ENCODE measurements at places on chromosomes 4 and X. TPM values are rescaled to one million over a fixed set of nuclear protein-coding genes. Genes with fewer than 3 reads are reported as not detected.

DNA sequence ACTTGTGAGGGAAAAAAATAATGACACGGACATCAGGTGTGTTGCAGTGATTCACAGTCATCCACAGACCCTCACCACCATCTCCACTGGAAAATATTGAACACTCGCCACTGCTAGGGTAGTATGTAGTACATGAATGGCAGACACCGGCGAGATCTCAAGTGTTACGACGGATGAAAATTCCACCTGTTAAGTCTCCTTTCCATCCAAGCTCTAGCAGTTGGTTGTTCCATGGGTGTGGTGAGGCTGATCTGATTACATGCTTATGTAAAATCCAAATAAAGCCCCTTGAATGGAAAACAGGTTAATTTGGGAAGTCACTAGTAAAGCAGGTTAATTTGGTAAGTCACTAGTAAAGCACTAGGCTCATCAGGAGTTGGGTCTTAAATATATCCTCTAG lies 1.1 kb upstream of the ARMCX4 start:
- H3K27ac ChIP-seq = no peak overlapping the region
- H3K36me3 ChIP-seq = no peaks in the 10 kb centered on the region
- DNase-seq = no peak
- no peaks in the 10 kb centered on the region for H3K4me1 ChIP-seq
- H3K4me3 ChIP-seq = no peak overlapping the region

GRCh38 chrX:110442635-110443034 lies 84.0 kb downstream of the RTL9 start:
- no peak for DNase-seq
- no peaks in the 10 kb centered on the region for H3K36me3 ChIP-seq
- H3K27ac ChIP-seq = no peak overlapping the region
- no peaks in the 10 kb centered on the region for H3K4me1 ChIP-seq

GRCh38 chrX:71184092-71184491 lies 38.9 kb upstream of the GJB1 start:
- no peaks in the 10 kb centered on the region for H3K27me3 ChIP-seq
- H3K4me3 ChIP-seq = no peak overlapping the region
- no peak for DNase-seq

DNA sequence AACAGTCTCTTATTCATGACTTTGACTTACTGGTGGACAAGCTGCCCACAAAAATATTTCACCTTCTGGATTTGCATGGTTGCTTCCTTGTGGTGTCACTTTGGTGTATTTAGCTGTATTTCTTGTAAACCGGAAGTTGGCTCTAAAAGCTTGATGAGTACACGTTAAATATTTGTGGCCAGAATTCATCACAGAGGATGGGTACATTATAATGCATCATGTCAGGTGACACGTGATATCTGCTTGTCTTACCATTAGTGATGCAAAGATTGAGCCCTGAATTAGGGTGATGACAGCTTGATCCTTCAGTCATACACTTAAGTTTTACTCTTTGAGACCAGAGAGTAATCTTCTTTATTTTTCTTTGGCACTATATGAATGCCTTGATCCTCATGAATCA lies 188.3 kb upstream of the RPS6KA3 start:
- no peaks in the 10 kb centered on the region for H3K4me1 ChIP-seq
- H3K4me3 ChIP-seq = no peak overlapping the region
- no peaks in the 10 kb centered on the region for H3K27me3 ChIP-seq
- no peaks in the 10 kb centered on the region for H3K36me3 ChIP-seq
- no peak for DNase-seq

DNA sequence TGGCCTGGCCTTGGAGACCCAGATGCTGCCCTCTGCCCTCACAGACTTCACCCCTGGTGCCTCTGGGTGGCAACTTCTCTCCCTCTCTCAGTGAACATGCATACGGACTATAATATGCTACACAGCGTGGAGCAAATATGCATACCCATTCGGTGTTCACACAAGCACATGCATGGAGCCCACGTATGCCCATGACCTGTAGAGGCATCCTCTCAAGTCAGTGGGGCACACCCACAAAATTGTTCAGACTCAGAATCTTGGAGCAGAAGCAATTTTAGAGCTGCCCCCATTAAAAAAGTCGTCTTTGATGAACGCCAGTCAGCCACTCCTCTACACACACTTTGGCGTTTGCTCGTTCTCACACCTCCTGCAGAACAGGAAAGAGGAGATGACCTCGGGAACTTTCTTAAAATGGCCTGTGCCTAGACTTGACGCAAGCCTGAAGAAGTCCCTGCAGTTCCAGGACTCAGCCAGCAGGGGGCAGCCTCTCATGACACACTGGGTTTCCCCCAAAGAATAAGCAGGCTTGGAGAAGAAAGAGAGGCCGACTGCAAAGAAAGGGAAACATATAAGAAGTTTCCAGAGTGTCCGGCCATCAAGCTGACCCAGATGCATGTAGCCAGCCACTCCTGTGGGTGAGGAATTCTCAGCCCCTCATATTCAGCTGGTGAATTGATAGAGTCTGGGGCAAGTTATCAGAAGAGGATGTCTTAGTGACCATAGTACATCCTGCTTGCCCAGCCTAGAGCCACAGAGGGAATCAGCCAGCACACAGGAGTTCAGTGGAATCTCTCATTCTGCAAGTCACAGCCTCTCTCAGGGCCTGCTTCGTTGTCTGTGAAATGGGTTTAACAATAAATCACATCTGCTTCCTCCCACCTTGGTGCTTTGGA lies 17.3 kb downstream of the APLN start:
- DNase-seq = peak; percentile 3
- no peak overlapping the region for H3K4me3 ChIP-seq
- H3K27me3 ChIP-seq = no peaks in the 10 kb centered on the region
- peaks cover 4% of the 10 kb centered on the region for H3K4me1 ChIP-seq

DNA sequence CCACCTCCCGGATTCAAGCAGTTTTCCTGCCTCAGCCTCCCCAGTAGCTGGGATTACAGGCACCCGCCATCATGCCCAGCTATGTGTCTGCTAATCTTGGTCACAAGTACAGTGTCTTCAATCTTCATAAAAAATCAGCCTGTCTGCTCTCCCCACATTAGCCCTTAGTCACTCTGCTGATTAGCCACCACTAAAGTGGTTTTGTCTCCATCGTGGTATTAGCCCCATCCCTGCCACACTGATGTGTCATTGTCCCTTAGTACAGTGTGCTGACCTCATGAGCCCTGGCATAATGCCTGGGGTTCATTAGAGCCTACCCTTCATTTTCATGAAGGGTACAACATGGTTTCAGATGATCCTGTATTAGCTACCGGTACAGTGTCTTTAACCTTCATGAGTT lies 49.9 kb downstream of the ZNF157 start:
- H3K4me1 ChIP-seq = no peaks in the 10 kb centered on the region
- no peaks in the 10 kb centered on the region for H3K36me3 ChIP-seq
- DNase-seq = no peak
- no peak overlapping the region for H3K4me3 ChIP-seq
- no peaks in the 10 kb centered on the region for H3K27me3 ChIP-seq
- H3K27ac ChIP-seq = no peak overlapping the region

- H3K27ac ChIP-seq = no peak overlapping the region
- H3K4me1 ChIP-seq = no peaks in the 10 kb centered on the region
- H3K4me3 ChIP-seq = no peak overlapping the region
- peaks cover 49% of the 10 kb centered on the region for H3K36me3 ChIP-seq
- DNase-seq = no peak
Observed at GRCh38 chrX:49250066-49250465, 14.4 kb downstream of the FOXP3 start.

- H3K4me1 ChIP-seq = peaks cover 13% of the 10 kb centered on the region
- H3K4me3 ChIP-seq = no peak overlapping the region
- H3K36me3 ChIP-seq = no peaks in the 10 kb centered on the region
- no peak overlapping the region for H3K27ac ChIP-seq
- DNase-seq = no peak
- H3K27me3 ChIP-seq = no peaks in the 10 kb centered on the region
Observed at GRCh38 chr4:39732728-39733127, 34.8 kb downstream of the UBE2K start.

- DNase-seq = no peak
- H3K4me1 ChIP-seq = no peaks in the 10 kb centered on the region
- H3K36me3 ChIP-seq = no peaks in the 10 kb centered on the region
- H3K27ac ChIP-seq = no peak overlapping the region
- no peaks in the 10 kb centered on the region for H3K27me3 ChIP-seq
Observed at GRCh38 chr4:125350470-125351135, 35.8 kb downstream of the FAT4 start.

DNA sequence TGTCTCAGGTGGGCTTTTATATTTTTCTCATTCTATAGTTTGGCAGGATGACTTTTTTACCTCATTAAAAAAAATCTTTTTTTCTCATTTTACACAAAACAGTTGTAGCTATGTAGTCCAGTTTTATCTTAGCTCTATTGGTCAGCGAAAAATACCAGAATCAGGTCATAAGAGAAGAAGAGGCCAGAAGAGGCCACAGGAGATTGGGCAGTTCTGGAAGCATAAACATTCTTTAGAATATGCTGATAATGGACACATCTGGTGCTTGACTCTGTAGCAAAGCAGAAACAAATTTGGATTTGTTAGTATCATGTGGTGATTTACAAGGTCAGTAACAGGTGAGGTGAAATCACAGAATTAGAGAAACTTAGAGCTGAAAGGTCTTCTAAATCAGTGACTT lies 66.6 kb upstream of the ARHGAP24 start:
- H3K4me1 ChIP-seq = no peaks in the 10 kb centered on the region
- H3K4me3 ChIP-seq = no peak overlapping the region
- no peak for DNase-seq
- no peaks in the 10 kb centered on the region for H3K27me3 ChIP-seq
- no peaks in the 10 kb centered on the region for H3K36me3 ChIP-seq

DNA sequence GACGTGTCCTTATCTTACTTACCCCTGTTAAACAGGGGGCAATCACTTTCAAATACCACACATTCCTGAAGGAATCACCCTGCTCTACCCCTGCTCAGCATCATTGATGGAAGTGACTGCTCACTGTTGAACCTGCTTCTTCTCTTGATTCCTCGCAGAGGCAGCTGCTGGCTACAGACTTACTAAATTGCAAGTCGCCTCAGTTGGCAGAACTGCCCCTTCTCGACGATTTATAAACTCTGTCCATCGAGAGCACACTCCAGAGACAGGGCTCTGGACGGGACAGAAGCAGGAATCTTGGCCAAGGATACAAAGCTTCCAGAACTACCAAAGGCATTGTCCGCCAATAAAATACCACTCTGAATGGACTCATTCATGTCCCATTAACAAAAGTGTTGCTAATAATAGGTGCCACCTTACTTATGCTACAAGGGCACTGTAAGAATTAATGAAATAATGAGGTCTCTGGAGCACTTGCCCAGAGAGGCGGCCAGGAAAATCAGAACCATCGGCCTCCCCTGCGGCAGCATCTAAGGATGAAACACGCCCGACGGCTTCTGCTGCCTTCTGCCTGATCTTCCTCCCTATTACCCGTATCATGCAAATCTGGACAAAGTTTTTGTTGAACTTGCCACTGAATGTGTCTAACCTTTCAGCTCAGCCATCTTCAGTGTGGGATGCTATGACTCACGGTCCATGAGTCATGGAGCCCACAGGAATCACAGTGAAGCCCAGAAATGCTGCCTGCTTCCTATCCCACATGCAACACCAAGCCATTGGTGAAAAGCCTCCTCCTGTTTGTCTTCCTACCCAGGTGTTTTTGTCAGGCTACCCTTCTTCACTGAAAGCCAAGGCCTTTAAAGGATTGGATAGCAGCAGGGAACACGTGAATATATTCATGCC lies 164.9 kb downstream of the MAML3 start:
- no peaks in the 10 kb centered on the region for H3K27me3 ChIP-seq
- no peaks in the 10 kb centered on the region for H3K36me3 ChIP-seq
- H3K4me1 ChIP-seq = peaks cover 43% of the 10 kb centered on the region
- DNase-seq = no peak

DNA sequence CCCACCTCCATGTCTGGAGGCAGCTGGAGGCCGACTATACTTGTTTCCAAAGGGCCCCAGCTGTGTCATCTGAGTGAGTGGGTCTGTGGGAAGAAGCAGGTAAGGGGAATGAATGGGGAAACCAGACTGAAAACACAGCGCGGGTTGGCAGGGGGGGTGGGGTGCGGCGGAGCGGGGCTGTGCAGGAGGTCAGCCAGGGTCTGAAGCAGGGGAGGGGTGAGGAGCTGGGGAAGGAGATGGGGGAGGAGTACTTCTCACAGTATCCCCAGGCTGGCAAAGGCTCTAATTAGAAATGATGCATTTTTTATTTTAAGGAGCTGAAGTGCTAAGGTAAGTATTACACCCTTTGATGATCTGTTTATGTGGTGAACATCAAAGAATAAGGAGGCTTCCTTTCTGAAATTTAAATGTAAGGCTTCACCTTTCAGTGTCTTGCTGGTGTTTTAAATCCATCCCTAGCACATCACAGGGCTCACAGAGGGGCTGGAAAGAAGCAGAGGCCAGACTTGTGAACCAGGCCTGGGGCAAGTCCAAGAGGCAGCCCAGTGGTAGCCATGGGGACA lies 37.5 kb downstream of the SMIM20 start:
- no peaks in the 10 kb centered on the region for H3K27me3 ChIP-seq
- H3K36me3 ChIP-seq = no peaks in the 10 kb centered on the region
- no peaks in the 10 kb centered on the region for H3K4me1 ChIP-seq
- no peak overlapping the region for H3K27ac ChIP-seq
- H3K4me3 ChIP-seq = no peak overlapping the region

DNA sequence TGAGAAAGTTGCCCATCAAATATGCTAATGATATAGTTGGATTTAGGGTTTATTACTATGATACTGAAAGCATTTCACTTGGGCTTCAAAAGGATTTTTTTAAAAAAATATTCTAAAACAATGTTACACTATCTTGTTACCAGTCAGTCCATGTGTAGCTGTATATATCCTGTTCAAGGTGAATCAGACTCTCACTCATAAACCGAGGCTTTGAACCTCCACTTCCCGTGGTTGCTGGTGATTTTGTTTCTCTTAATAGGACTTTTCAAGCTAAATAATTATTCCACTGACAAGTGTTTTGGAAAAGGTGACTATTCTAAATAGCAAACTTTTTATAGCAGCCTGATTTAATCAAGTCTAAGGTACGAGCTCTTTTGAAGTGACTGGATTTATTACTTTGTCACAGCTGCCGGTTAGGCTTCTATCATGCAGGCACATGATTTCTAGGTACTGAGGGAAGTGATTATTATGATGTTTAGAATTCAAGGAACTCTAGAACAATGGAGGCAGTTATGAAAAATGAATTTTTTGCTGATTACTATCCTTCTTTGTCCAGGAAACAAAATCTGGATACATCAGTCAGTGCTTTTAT lies 287.7 kb downstream of the KCTD8 start:
- no peak for DNase-seq
- H3K27ac ChIP-seq = no peak overlapping the region
- no peaks in the 10 kb centered on the region for H3K4me1 ChIP-seq
- no peaks in the 10 kb centered on the region for H3K36me3 ChIP-seq

DNA sequence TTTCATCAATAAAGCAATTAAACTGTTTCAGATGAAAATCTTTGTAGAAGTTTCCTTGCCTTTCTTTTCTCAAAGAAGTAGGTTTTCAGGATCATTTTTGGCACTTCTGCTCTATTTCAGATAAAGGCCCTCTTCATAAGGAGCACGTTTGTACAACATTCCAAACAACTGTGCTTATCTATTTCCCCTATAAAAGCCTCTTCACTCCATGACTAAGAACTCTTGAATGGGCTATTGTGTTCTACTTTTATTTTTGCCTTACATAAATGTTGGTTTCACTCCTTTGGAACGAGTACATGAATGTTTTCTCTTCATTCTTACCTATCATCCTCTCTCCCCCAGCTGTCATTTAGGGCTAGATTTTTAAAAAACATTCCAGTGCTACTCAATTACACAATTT lies 288.0 kb upstream of the PPP1R2C start:
- H3K27ac ChIP-seq = no peak overlapping the region
- H3K4me3 ChIP-seq = no peak overlapping the region
- H3K4me1 ChIP-seq = no peaks in the 10 kb centered on the region
- no peaks in the 10 kb centered on the region for H3K36me3 ChIP-seq

SH3RF1 gene
- 9.3 TPM for total RNA-seq

CRLF2 gene
- total RNA-seq = not detected

CFAP47 gene
- not detected for total RNA-seq
